ENCODE measurements at places on chromosomes 16 and 17. TPM values are rescaled to one million over a fixed set of nuclear protein-coding genes. Genes with fewer than 3 reads are reported as not detected.
A peak's percentile ranks its signal among the peaks of the same experiment; 100 is the strongest.

GRCh38 chr16:55697867-55698266 is 42.1 kb downstream of the SLC6A2 start:
- DNase-seq = no peak

DNA sequence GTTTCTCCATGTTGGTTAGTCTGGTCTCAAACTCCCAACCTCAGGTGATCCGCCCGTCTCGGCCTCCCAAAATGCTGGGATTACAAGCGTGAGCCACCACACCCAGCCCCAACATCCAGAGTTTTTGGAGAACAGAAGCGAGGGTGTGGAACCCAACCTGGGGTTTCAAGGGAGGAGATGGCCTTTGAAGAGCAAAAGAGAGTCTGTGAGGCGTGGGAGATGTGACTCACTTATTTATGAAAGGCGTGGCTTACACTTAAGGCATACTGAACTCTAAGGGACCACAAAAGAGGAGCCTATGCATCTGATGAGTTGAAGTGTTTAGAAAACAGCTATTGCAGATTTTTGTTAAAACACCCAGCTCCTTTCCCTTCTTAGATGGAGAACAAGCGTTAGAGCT is 18.9 kb downstream of the ARSG start:
- DNase-seq = no peak

GRCh38 chr17:75433218-75433783 is 23.1 kb upstream of the TMEM94 start:
- no peak for DNase-seq

DNA sequence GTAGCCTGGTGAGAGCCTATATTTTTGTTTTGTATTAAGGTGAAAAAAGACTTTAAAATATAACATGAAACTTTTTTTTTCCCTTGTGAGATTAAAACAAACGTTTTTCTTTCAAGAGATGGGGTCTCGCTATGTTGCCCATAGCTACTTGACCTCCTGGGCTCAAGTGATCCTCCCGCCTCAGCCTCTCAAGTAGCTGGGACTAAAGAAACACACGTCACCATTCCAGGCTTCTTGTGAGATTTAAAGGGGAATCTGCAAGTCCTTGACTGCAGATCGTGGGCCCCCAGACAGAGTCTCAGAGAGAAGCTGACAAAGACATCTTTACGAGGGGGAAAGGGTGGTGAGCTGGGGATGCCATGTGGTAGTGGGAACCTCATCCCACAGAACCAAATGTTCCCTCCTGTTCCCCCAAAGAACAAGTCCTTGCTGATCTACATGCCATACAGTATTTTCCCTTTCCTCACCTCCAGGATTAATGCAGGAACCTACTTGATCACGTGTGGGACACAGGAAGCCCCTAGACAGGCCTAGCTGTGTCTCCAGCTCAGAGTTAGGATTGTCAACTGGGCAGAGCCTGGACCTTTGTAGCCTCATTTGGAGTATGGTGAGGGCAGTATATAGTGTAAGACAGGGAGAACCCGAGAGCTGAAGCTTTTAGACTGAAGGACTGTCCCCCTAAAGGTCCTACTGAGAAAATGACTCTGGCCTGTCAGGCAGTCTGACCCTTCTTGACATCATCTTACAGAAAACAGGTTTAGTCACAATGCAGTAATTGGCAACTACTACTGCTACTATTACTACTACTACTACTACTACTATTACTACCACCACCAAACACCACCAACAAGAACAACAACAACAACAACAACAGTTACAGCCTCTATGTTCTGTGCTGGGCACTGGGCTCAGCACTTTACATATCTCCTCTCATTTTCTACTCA is 4.1 kb downstream of the MAP3K14 start:
- DNase-seq = no peak

DNA sequence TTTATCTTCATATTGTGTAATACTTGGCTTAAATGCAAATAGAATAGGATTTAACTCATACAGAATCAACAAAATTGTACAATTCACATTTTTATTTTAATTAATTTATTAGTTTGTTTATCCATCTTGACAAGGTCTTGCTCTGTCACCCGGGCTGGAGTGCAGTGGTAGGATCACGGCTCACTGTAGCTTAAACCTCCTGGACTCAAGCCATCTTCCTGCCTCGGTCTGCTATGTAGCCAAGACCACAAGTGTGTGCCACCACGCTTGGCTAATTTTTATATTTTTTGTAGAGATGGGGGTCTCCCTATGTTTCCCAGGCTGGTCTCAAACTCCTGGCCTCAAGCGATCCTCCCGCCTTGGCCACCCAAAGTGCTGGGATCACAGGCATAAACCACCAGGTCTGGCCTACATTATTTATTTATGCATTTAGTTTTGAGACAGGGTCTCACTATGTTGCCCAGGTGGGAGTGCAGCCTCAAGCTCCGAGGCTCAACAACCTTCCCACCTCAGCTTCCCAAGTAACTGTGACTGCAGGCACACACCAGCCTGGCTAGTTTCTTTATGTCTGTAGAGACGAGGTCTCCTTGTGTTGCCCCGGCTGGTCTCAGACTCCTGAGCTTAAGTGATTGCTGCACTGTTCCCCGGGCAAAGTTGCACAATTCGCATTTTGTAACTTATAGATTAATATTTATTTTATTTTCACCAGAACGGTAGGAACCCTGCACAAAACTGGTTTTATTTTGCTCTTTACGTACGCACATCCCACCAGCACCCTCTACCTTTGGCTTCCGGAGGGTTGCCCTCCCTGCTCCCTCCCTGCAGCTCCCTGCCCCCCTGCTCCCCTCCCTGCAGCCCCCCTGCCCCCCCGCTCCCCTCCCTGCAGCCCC is 4.9 kb downstream of the DPEP1 start:
- DNase-seq = no peak

GRCh38 chr17:39045948-39046679 is 78.9 kb upstream of the FBXO47 start:
- no peak for DNase-seq

GRCh38 chr17:57130708-57131461 is 45.8 kb downstream of the AKAP1 start:
- peak; percentile 59 for DNase-seq

DNA sequence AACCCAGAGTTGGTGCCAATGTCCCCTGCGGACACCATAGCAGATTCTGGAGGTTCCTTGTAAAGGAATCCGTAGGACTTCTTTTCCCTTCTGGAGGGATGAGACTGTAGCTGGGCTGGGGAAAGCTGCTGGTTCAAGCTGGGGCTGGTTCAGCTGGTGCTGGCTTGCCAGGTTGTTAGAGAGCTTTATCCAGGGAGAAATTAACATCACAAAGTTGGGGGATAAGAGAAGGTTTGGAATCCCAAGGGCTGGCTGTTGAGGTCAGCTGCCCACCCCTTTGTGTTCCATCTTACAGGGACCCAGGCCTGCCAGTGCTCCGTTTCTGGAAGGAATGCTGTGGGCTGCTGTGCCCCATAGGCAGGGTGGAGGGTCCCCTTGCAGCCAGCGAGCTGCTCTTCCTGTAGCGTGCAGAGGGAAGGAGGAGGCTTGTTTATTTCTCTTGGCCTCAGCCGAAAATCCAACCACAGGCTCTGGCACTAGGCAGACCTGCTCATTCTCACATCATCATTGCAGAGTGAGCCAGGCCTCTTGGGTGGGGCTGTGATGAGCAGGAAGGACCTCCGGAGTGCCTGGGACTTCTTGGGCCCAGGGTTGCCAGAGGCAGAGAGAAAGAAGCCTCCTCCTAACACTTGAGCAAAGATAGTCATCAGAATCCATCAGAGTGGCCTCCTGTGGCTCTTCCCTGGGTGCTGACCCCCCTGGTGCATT is 251.1 kb downstream of the SEC14L1 start:
- no peak for DNase-seq

Gene CHST5
- polyA plus RNA-seq = 0.49 TPM

Gene KRTAP4-9
- polyA plus RNA-seq = not detected

Gene P2RX1
- 2.6 TPM for polyA plus RNA-seq

Gene CDH15
- polyA plus RNA-seq = 0.50 TPM

Gene CDIPT
- 84.3 TPM for polyA plus RNA-seq
